ENCODE measurements at places on chromosomes 7 and 10.
A peak's percentile ranks its signal among the peaks of the same experiment; 100 is the strongest.

DNA sequence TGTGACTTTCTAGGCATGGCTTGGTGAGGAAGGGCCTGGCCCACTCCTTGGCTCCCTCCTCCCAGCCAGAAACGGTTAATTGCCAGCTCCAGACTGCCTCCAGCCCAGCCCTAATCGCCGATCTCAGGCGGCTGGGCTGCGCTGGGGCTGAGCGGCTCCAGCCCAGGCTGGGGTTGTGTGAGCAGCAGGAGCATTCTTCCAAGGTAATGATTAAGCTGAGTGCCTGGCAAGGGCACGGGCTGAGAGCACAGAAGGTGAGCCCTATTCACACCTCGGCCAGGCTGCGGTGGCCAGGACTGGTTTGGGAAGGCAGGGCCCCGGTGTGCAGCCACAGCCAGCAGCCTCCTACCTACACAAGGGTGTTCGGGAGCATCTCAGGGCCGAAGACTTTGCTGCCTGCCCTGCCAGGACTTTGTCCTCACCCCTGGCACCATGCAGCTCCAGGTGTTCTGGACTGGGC, at the start of gene TMEM72:
TMEM72 (plus strand) TSS at position 257 of the 460 bp plus-strand sequence; CDS start at position 433, 176 bp downstream.
- DNase-seq: peak; percentile 52

DNA sequence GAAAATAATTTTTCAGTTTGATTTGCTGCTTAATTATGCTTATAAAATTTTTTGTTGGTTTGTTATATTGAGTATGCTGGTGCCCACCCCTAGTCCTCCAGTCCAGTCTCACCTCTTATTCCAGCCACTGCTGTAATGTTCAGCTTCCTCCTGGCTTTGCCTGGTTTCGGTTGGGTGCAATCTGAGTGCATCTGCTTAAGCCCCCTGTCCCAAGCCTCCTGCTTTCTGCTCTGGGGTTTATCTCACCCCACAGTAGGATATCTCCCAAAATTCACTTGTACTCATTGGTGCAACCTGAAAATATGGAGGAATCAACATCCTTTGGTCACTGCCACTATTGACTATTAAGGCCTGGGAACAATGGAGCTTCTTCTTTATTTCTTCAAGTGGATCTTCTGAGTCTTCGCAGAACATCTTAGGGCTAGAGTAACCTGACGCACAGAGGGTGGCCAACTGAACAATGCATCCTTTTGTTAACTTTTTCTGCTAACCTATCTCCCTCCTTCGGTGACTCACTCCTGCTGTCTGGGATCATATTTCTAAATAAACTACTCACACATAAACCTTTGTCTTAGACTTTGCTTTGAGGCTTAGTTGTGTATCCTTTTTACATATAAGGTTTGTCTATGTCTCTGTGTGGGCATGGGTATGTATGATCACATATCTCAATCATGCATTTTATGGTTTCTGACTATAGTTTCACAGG, 19.1 kb upstream of the SOSTDC1 start:
- no peak for DNase-seq

DNA sequence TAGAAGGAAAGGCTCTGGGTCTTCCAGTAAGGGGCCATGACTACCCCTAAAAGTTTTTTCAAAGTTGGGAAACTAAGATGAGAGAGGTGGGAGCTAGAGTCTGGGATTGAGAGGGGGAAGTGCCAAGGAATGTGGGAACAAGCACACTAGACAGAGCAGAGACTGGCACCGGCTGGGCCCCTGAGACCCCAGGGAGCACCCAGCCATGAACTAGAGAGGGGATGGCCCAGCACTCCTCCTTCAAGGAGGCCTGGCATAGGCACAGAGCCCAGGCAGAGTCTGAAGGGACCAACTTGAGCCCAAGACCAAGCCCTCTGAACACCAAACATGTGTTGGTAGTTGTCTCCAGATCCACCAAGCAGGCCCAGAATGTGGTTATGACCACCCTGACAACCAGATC, 119.0 kb downstream of the GRID1 start:
- DNase-seq: no peak

DNA sequence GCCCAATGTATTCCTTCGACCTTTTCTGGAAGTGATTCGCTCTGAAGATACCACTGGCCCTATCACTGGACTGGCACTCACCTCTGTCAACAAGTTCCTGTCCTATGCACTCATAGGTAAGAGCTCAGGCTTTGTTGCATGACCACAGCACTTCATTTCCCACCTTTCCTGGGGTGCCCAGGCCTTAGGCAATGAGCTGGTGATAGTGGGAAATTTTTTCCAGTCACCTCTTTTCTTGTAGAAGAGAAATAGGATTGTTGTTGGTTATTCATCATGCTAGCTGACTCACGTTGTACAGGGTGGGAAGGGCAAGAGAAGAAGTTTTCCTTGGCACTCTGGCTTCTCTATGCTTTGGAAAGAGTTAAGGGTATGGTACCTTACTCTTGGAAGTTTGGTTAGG, 51.4 kb upstream of the NFKB2 start:
- DNase-seq: no peak

DNA sequence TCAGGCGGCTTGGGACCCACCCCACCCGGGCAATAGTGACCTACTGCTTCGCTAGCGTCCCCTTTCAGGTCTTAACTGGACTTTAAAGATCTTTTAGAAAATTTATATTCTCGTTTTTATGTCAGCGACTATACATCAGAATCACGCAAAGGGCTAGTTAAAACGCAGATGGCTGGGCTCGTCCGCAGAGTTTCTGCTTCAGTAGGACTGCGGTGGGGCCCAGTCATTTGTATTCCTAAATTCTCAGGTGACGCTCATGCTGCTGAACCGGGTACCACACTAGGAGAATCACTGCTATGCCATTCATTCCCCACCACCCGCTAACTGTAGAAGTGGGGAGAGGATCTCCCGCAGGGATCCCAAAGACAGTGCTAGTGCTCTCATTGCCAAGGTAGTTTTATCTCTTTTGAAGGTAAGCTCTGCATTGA, 12.0 kb upstream of the SP8 start:
- DNase-seq: peak; percentile 77

All from H9 (cell line).